ENCODE measurements at places on chromosomes 3 and 15.
A peak's percentile ranks its signal among the peaks of the same experiment; 100 is the strongest.

- DNase-seq, result no peak
Measured at GRCh38 chr3:56989169-56989976, 71.1 kb upstream of the SPATA12 start.

DNA sequence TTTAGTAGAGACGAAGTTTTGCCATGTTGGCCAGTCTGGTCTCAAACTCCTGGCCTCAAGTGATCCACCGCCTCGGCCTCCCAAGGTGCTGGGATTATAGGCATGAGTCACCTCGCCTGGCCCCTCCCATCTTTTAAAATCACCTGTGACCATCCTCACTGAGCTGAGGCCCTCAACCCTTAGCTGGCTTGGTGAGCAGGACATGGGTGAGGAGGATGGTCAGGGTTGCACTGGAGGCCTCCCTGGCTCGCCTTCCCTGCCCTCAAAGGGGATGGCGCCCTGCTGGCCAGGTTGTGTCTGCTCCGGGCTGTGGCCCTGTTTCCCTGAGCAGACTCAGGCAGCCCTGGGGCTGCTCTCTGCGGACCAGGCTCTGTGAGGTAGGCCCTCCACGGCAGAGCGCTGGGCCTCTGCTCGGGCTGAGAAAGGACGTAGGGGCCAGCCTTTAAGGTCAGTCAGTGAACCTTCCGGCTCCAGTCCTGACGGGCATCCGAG, 33.7 kb downstream of the SYNM start:
- peak; percentile 69 for DNase-seq

DNA sequence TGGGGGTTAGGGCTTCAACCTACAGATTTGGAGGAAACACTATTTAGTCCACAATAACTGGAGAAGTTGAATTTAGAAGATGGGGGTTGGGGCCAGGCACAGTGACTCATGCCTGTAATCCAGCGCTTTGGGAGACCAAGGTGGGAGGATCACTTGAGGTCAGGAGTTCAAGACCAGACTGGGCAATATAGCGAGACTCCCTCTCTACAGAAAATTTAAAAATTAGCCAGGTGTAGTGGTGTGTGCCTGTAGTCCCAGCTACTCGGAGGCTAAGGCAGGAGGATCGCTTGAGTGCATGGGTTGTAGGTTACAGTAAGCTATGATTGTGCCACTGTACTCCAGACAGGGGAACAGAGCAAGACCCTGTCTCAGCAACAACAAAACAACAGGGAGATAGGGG, 5.0 kb upstream of the DYNLT2B start:
- DNase-seq, result no peak

- DNase-seq, result peak; percentile 79
Measured at GRCh38 chr15:88249220-88249619, 7.3 kb downstream of the NTRK3 start.

DNA sequence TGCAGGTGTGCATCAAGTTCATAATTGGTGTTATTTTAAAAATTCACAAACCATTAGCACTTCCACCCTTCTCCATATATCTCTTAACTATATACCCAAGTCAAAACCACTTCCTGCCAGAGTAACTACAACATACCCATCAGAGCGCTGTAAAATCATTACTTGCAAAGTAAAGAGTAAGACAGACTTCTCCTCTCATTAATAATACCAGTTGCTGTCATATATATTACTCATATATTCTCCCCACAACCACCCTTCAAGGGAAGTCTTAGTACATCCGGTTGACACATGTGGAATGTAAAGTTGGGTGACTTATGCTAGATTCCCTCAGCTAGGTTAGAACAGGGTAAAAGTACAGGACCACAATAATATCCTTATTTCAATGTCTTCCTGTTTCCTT, 5.6 kb downstream of the TERC start:
- no peak for DNase-seq

DNA sequence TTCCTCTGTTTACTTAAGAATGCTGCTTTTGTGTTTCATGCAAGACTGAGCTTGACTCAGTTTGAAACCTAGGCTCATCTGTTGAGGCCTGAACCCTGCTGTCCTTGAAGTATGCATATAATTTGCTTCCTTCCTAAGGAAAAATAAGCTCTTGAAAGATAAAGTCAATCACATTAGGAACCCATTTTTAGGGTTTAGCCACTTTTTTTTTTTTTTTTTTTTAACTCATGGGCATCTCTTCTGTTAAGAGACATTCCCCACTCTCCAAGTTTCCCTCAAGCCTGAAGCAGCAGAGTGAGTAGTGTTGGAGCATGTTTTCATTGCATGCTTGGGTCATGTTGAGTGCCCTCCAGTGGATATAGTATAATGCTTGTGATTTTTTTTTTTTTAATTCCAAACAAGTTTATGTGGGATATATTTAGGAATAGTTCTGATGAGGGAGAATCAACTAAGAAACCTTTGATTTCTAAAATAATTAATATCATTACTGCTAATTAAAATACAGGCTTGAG, 3.6 kb downstream of the CTNNB1 start:
- no peak for DNase-seq

GRCh38 chr15:67244971-67245478, 9.4 kb downstream of the AAGAB start:
- DNase-seq, result no peak

DNA sequence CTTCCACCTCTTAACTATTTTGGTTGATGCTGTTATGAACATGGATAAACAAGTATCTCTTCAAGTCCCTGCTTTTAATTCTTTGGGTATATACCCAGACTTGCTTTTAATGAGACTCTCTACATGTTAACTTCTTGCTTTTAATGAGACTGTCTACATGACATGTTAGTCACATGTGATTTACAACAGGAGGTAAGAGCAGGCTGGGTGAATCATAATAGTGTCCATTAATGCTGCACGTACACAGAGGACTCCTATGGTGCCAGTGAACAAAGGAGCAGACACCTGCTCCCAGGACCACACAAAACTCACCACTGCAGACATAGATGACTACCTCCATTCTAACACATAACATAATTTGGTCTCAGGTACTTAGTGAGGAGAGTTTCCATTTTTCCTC, 273.4 kb upstream of the NSMCE3 start:
- DNase-seq, result no peak

GRCh38 chr3:52374173-52374572, 58.1 kb downstream of the DNAH1 start:
- DNase-seq, result no peak

DNA sequence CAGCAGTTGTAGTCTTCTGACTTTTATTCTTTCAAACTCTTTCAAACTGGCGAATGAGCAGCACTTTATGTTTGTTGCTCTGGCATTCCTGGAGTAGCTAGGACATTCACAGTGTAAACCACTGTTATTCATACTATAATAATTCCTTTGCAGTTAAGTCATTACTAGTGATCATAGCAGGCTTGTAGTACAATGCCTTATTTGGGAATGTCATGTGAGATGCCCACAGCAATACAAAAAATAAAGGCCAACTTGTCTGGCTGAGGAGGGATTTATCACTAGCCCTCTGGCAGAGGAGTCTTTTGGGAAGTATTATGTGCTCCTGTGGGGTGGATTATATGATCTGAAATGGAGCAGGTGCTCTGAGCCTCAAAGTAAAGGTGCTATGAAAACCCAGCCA, 197.2 kb downstream of the VGLL3 start:
- DNase-seq, result no peak

DNA sequence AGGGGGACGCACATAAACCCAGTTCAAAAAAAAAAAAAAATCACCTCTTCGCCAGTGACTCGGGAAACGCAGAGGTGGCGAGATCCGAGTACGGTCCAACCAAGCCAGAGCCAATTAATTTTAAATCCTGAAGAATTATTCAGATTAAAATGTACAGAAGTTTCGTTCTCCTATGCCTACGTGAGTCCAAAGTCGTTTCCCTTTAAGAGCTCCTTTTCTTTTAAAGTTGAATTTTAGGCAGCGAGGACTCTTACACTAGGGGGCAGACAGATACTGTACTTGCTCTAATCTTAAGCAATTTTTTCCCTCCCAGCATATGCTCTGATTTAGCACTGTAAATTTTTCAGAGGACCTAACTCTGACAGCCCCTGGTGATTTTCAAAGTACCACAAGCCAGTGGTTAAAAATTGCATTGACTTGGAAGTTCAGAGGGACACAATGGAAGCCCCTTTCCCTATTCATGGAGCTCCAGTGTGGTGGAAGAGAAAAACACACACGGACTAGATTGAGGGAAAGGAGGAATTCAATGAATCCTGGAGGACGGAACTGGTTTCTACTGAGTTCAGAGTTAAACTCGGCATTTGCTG, 3.3 kb upstream of the NR2F2 start:
- DNase-seq, result no peak

DNA sequence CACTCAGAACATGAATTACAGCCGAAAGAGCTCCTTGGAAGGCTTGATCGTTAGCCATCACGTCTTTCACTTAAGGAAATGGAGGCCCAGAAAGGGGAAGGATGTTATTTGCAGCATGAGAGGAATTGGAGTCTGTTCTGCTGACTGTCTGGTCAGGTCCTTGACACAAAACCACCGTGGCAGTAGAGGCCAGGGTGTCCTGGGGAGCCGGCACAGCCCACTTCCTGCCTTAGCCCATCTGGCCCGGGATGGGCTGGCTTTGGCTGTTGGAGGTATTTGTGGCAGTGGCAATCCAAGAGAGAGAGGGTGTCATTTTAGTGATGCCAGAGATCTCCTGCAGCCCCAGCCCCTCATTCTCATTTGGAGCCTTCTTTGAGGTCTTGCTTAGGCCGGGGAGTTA, 37.4 kb downstream of the ST6GAL1 start:
- DNase-seq, result peak; percentile 45

GRCh38 chr3:118803096-118803476, 231.6 kb downstream of the IGSF11 start:
- no peak for DNase-seq
